ENCODE measurements at places on chromosomes 6 and 20.

DNA sequence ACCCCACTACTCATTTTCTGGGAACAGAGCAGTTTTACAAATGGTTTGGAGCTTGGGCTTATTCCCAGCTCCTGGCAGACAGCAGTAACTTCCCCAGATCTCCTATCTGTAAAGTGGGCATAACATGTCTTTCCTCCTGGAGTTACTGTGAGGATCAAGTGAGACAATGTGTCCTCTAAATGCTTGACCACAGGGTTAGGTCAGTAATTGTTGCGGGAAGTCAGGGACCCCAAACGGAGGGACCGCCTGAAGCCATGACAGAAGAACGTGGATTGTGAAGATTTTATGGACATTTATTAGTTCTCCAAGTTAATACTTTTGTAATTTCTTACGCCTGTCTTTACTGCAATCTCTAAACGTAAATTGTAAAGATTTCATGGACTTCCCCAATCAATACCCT, 15.3 kb upstream of the ZNFX1 start:
- DNase-seq: no peak

DNA sequence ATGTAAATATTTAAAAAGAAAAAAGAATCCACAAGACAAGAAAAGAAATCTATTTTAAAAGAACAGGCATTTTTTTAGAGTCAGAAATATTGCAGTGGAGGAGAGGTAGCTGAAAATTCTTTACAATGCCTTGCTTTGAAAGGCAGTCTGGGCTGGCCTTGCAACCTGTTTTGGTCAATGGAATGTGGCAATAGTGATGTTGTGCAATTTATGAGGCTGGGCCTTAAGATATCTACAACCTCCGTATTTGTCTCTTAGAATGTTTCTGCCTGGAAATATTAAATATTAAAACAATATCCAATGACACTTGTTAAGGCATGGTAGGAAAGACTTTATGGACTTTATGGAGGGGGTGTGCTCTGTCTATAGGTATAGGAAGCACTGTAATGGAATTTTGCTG, 14.8 kb upstream of the SCGN start:
- no peak for DNase-seq

- DNase-seq: no peak
These were observed 95.0 kb upstream of the IFNGR1 start for GRCh38 chr6:137313928-137314855.

- DNase-seq: no peak
These were observed 31.2 kb upstream of the SHLD1 start for GRCh38 chr20:5718896-5719595.

DNA sequence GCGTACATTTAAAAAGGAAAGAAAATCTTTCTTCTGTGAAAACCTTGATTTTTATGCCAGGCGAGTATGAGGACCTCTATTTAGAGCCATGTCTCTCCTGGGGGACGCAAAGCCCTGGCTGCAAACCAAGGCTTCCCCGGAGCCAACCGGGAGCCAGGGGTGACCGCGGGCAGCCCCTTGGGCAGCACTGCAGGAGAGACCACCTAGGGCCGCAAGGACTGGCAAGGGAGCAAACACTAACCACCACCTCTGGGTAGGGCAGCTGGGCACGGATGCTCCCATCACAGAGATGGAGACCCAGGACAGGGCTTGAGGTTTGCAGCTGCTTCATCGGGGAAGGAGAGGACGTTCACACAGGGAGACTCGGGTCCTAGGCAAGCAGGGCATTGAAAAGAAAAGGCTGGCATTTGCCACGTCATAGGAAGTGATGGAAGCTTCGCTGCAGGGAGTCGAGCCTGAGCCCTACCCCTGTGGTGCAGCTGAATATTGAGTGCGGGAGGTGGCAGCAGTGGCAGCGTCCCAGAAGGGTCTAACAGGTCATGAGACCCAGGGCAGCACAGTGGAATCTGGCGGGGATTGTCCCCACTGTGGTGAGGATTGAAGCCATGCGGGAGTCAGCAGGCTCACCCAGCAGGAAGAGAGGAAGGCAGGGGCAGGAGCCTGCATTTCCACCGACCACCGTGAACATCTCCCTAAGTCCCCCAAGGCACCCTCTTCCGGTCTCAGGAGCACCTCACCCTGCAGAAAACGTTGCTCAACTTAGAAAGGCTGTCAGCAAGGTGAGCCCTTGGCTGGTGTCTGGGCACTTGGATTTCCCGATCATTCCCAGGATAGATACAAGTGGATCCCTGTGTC, 156.2 kb upstream of the CST7 start:
- DNase-seq: no peak

DNA sequence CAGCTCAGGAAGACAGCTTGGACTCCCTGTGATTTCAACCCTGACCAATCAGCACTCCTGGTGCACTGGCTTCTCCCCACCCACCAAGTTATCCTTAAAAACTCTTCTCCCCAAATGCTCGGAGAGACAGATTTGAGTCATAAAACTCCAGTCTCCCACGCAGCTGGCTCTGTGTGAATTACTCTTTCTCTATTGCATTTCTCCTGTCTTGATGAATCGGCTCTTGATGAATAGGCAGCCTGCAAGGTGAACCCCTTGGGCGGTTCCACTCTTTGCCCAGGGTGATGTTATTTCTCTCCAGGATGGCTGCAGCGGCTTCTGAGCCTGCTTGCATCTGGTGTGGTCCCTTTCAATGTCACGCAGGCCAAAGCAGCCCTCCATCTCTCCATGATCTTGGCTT, 12.4 kb downstream of the SLC52A3 start:
- DNase-seq: no peak

DNA sequence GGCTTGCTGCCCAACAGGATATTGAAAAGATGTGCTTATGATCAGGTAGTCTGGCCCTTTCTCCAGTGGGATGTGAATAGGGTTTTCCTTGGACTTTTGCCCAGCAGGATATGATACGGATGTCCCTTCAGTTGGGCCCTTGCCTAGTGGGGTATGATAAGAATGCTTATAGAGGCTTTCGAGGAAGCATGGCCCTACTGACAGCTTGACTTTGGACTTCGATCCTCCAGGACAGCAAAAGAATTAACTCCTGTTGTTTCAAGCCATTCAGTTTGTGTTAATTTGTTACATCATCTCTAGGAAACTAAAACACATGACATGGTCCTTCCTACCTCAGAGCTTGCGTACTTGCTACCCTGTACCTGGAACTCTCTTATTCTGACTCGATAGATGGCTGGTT, 9.7 kb upstream of the ZNF334 start:
- no peak for DNase-seq

- DNase-seq: no peak
These were observed 428.2 kb downstream of the BMP2 start for GRCh38 chr20:7195704-7196103.

DNA sequence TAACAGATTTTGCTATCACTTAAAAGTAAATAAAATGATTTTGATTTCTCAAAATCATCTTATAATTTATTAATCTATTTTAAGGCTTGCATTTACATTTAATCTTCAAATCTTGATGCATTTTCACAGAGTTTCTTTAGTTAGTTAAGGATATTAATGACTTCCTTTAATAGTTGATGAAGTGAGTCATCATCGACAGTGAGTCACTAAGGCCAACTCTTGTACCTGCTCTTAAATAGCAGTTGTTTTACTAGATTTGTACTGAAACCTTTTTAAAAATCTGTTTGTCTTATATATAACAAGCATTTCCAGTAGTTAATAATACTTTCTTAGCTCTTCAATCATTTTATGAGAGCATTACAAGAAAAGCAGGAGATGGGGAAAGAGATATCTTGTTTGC, 191.7 kb downstream of the ESR1 start:
- no peak for DNase-seq

GRCh38 chr6:64014595-64014994, 379.0 kb downstream of the PHF3 start:
- no peak for DNase-seq

- no peak for DNase-seq
These were observed 48.2 kb downstream of the CENPW start for GRCh38 chr6:126388104-126388598.

DNA sequence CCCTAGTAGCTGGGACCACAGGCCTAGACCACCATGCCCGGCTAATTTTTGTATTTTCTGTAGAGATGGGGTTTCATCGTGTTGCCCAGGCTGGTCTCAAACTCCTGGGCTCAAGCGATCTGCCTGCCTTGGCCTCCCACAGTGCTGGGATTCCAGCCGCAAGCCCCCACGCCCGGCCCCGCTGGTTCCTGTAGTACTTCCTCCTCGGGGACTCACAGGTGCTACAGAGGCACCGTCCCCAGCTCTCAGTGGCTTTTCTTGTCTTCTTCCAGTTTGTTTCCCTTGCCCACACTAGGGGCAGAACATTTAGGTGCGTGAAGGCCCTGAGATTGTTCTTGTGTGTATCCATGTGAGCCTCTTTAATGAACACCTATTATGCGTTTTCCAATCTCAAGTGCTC, 773 bp upstream of the ZBP1 start:
- no peak for DNase-seq

- no peak for DNase-seq
These were observed 26.9 kb downstream of the MARCKS start for GRCh38 chr6:113884011-113884410.

- no peak for DNase-seq
These were observed 42.3 kb downstream of the NINL start for GRCh38 chr20:25543068-25543467.

DNA sequence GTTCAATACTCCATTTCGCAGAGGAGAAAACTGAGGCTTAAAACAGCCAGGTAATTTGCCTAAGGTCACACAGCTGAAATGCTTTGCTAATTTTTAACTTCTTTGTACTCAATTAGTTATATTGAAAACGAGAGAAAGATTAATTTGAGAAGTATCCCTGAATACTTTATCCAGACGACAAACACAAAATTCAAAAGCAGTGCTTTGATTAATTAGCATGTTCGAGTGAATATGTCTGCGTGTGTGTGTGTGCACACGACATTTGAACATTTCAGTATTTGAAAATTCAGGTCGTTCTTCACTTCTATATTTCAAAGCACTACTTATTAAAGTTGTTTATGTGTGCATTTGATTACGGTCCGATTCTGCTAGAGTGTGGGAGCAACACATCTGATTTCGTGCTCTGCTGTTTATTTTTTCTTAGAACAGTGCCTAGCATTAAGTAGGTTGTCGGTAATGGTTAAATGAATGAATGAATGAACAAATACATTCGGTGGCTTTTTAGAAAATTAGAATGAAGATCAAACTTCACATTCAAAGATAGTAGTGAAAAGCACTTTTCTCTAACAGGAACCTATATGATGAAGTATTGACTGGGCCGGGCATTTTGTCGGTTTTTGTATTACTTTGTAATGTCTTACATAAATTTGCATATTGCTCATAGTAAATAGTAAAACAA, 36.9 kb upstream of the SYNCRIP start:
- DNase-seq: no peak

GRCh38 chr20:34403908-34404307, 40.8 kb downstream of the ITCH start:
- DNase-seq: no peak

GRCh38 chr20:20073801-20074371, 21.6 kb downstream of the CFAP61 start:
- no peak for DNase-seq

DNA sequence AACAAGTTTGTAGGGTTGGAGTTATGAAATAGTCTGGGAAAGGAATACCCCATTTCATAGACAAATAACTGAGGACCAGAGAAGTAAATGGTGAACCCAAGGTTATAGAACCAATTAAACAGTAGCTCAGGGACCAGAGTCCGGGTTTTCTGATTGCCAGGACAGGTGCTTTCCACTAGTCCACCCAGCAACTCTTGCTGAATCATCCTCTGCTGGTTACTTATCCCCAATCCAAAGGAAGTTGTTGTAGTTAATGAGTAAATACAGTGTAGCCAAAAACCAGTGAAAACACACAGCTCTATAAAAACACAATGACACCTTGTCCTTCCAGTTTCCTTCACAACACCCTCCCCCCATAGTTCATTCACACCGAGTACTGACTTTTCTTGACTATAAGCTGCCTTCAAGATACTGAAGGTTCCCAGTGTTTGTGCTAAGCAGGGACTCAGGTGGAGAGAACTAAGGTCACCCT, 766 bp upstream of the TINAG start:
- DNase-seq: no peak

Measured in cortex of kidney (tissue), 1 donor.